ENCODE measurements at places on chromosomes 6 and 20.

DNA sequence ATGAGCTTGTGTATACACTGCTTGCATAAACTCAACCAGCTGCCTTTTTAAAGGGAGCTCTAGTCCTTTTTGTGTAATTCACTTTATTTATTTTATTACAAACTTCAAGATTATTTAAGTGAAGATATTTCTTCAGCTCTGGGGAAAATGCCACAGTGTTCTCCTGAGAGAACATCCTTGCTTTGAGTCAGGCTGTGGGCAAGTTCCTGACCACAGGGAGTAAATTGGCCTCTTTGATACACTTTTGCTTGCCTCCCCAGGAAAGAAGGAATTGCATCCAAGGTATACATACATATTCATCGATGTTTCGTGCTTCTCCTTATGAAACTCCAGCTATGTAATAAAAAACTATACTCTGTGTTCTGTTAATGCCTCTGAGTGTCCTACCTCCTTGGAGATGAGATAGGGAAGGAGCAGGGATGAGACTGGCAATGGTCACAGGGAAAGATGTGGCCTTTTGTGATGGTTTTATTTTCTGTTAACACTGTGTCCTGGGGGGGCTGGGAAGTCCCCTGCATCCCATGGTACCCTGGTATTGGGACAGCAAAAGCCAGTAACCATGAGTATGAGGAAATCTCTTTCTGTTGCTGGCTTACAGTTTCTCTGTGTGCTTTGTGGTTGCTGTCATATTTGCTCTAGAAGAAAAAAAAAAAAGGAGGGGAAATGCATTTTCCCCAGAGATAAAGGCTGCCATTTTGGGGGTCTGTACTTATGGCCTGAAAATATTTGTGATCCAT, 15.3 kb downstream of the TNFAIP3 start:
- DNase-seq = no peak

DNA sequence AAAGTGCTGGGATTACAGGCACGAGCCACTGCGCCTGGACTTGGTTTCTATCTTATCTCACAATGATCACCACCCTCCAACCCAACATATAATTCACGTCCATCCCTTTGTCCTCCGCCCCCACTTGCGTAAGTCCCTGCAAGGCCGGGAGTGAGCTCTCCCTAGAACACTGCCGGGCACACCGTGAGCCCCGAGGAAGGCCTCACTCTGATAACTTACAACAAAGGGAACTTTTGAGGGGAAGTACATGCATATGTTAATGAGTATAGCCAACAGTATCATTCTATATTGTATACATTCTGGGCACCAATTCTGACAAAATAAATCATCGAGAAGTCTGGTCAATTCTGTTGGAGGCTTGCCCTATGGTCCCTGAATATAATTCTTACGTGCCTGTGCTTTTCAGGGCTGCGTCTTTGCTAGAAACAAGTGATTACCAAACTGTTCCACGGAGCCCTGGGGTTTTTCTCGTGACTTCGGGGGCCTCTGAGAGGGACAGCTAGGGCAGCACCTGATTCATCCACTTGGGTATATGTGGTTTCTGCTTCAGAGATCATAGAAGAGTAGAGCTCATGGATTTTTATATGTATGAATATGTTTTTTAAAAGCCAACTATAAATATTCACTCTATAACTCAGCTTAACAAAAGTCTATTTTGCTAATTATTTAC, 469.8 kb upstream of the AGPAT4 start:
- DNase-seq = no peak

- DNase-seq = no peak
These were observed 25.8 kb upstream of the MTRF1L start for GRCh38 chr6:153028286-153028685.

DNA sequence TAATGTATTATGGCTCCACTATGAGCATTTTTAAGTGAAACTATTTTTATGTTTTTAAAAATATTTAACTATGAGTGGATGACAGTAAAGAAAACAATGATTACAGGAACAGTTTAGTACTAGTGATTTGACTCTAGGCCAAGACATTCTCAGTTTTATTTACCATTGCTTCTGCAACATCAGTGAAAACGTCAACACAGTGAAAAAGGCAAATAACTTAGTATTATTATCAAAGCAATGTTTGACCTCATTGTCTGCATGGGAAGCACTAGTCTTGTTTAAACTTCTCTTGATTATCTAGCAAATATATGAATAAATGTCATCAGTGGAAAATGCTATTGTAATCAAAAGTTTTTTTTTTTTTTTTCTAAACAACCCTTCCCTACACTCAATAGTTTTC, 165.0 kb downstream of the HTR1B start:
- no peak for DNase-seq

DNA sequence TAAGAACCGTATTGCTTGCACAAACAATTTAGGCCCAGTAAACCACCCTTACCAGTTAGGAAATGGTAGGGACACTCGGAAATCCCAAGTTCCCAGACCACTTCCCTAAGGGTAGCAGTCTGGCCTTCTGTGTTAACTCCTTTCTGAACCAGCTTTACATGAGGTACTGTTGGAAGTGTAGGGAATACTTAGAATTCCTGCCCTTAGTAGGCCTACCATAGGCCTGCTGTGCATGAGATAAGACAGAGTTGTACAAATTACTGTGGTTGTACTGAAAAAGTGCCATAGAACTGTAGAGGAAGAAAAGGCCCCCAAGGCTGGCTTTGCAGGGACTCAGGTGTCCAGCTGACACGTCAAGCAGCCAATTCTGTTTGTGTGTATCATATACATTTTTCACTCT, 11.1 kb downstream of the RPRD1B start:
- DNase-seq = no peak

GRCh38 chr6:82030301-82030700, 217.2 kb downstream of the IBTK start:
- DNase-seq = no peak

- no peak for DNase-seq
These were observed 213.5 kb downstream of the RFPL4B start for GRCh38 chr6:112560651-112561050.

GRCh38 chr6:28333047-28333446, 2.9 kb downstream of the ZSCAN31 start:
- DNase-seq = no peak

GRCh38 chr20:57544838-57545564, 15.9 kb upstream of the PCK1 start:
- DNase-seq = no peak

DNA sequence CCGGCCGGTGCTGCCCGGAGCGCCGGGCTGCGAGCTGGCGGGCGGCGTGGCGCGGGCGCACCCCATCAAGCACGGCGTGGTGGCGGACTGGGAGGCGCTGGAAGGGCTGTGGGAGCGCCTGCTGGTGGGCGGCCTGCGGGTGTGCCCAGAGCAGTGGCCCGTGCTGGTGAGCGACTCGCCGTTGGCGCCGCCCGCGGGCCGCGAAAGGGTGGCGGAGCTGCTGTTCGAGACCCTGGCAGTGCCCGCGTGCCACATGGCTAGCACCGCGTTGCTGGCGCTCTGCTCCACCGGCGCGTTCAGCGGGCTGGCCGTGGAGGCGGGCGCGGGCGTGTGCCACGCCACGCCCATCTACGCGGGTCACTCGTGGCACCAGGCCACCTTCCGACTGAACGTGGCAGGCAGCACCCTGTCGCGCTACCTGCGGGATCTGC, 517 bp downstream of the ACTL10 start:
- DNase-seq = no peak

DNA sequence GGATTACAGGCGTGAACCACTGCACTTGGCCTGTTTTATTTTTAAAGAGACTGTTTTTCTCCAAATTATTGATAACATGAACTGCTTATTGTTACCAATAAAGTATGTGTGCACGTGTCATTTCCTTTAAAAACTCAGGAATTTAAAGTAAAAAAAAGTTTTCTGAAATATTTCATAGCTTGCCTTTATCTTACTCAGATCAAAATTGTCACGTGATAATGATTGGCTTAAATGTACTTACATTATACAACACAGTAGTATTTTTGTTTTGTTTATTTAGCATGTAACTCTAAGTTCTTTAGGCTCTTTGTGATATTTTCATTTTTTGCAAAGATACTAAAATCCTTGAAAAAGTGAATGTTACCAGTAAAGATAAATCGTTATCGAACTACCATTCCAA, 174.1 kb downstream of the ZFAND3 start:
- no peak for DNase-seq

DNA sequence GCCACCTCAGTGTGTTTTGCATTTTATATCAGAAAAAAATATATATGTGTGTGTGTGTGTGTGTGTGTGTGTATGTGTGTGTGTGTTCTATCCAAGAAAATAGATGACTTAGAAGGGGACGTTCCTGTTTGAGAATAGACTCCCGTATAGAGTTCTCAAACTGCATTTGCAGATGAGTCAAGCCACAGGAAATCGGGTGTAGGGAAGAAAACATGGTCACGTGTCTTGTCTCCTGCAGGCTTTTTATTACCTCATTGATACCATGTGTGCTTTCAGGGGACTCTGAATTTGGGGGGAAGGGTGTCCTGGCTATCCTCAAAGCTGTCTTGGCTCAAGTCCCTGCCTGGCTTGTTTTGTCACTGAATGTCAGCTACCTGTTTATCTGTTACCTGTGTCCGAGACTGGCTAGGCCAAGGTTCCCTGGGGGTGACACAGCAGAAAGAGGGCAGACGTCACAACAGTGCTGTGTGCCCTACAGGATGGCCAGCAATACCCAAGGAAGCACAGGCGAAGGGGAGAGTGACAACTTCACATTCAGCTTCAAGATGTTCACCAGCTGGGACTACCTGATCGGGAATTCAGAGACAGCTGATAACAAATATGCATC, 55.7 kb upstream of the NOP56 start:
- DNase-seq = no peak

DNA sequence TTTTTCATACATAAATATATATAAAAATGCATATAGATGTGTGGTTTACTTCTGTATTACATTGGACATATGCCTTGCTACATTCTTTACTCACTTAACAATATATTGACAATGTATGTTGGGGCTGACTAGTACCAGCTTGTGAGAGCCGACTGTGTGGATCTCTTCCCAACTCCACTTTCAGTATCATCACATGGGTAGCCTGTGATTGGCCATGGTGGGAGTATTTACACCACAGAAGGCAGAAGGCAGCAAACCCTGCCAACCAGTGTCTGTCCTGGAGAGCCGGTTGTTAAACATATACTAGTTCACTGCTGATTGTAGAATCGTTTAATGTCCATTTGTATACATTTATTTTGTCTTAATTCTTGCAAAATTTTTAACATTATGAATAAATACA, 638.7 kb downstream of the DHX35 start:
- DNase-seq = no peak

- DNase-seq = no peak
These were observed 3.9 kb upstream of the CPNE5 start for GRCh38 chr6:36843170-36843569.

- no peak for DNase-seq
These were observed 47.6 kb downstream of the FIG4 start for GRCh38 chr6:109738667-109739066.

DNA sequence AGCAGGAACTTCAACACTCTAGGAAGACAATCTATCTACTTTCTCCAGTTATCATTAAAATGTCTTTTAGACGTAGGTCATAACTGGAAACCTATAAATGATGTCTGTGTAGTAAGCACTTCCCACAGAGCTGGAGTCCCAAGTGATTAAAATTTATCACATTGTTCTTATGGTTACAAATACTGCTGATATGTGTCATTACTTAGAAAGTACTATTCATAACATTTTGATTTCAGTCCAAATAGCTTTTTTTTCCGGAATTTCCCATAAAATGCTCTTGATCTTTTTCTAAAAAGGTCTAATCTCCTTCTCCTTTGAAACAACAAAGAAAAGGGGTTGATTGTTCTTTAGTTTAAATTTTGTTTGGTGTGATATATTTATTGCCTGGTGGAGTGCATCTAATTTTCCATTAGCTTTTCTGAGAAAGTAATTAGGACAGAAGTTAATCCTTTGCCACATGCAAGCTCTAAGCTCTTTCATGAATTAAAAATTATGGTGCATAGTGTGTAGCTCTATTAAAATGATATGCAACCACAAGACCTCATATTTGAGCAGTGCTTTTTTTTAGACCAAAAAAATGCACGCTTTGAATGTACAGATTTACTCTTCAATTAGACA, 132.7 kb upstream of the TCF21 start:
- no peak for DNase-seq

- no peak for DNase-seq
These were observed 46.7 kb upstream of the CARMIL1 start for GRCh38 chr6:25232479-25232878.

- no peak for DNase-seq
These were observed 119.2 kb upstream of the ASCC3 start for GRCh38 chr6:101000341-101000740.

GRCh38 chr6:134258849-134259306, 59.0 kb downstream of the SGK1 start:
- DNase-seq = no peak

Data from cortex of kidney (tissue), 1 donor.